ENCODE measurements at places on chromosomes 12 and 14.

DNA sequence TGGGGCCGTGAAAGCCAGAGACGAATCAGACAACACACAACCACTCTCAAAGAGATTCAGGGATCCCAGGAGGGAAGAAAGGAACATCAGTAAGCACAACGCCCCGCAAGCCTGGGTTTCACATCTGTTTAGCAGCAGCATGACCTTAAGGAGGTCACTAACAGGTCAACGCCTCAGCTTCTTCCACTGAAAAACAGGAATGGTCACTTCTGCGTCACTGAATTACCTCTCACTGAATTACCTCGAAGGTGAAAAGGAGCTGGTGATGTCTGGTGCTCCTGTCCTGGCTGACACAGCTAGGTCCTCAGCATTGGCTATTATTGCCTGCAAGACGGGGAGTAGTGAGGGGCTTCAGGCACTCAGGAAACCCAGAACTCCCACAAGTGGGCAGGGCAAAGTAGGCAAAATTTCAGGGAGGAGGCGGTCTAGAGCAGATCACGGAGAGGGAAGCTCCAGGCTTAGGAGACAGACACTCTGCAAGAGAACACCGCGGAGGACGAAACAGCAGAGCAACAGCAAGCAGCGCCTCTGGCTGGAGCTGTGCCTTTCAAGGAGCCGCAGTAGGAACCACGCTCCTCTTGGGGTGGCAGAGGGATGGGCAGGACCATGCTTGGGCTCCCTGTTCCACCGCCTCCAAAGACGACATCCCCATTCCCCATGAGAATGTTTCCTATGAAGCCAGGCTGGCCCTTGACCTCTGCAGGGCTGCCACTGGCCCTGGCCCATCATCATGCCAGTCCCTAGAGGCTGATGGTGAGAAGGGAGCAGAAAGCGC lies 108.4 kb downstream of the SINHCAF start:
- DNase-seq = no peak

DNA sequence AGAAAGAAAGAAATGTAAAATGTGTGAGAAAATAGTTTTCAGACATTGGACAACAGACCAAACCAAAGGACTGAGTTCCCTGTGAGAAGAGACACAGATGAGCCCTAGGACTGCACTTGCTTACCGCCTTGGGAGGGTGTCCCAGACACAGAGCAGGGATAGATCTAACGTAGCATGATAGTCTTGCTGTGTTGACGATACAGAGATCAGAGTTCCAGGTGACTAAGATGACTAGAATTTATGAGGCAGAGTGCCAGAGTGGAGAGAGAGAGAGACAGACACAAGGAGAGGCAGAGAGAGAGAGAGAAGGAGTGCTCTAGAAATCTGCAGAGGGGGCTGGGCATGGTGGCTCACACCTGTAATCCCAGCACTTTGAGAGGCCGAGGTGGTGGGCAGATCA lies 148.2 kb upstream of the LMNTD1 start:
- no peak for DNase-seq

DNA sequence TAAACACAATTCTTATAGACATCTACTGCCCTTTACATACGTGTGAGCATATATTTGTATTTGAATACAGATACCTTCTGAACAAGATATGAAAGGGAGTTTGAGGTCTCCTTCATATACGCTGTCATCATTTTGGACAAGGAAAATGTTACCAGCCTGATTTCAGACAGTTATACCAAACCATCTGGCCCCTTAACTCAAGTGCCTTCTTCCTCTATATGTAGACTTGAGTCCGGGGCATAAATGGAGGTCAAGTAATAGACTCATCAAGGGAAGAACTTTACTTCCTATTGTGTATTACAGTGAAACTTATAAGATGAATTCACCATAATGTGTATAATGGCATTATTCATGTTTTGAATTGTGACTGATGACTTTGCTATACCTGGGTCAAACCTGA lies 52.2 kb downstream of the FAR2 start:
- no peak for DNase-seq

DNA sequence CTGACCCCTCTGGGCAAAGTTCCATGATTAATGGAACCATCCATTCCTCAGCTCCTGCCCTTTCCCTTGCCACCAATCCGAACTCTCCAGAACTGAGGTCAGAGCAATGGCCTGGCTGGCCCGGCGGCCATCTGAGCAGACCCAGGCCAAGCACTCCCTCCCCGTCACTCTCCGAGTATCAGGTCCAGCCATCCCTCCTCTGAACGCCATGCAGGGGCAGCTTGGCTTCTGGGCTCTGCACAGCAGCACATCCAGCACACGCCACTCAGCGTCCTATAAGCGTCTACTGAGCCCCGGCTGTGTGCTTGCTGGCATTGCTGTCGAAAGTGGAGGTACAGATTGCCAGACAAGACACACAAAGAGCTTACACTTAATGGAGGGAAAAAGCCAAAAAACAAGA lies 34.3 kb upstream of the VWF start:
- DNase-seq = no peak

DNA sequence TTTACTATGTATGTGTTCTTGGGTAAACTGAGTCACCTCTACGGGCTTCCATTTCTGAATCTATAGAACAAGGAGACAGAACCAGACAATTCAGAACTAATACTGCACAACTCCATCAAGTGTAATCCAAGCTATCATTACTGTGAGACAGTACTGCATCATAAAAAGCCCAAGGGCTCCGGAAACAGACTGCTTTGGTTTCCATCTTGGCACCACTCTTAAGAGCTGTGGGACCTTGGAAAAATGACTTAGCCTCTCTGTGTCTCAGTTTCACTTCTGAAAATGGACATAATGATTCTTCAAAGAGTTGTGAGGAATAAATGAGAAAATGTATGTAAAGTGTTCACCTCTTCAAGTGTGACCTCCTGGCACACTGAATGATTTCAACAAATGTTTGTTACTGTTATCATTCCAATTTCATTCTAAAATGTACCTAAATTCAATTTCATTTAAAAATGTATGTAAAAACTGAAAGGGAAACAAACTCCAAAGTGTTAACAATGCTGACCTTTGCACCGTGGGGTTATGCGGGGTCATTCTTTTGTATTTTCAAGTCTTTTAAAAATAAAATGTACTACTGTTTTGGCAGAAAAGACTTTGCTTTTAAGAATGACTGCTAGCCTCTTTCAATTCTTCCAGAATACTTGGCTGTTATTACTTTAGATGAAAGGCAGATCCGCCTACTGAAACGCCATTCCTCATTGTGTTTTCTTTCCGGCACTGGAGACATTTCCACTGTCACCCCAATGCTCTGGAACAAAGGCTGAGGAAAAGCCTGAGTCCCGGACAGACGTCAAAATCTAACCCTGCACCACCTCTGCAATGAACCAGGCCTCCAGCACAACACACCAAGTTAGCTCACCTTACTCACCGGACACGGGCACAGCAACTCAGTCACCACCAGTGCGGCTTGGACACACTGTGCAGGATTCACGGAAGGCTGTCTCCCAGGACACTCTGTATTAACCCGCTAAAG lies 62.8 kb downstream of the TMCC3 start:
- DNase-seq = no peak

DNA sequence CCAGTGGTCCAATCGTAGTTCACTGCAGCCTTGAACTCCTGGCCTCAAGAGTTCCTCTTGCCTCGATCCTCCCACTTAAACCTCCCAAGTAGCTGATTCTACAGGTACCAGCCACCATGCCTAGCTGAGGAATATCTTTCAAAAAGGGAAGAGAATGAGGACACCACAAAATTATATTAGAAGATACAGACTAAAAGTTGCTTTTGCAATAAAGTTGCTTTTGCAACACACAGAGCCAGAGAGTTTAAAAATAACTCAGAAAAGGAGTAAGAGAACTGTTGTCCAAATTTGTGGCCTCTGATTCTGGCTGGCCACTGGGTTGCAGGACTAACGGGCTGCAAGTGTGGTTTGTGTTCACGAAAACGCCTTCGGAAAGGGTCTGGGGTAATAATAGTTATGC lies 19.8 kb downstream of the TMEM253 start:
- no peak for DNase-seq

DNA sequence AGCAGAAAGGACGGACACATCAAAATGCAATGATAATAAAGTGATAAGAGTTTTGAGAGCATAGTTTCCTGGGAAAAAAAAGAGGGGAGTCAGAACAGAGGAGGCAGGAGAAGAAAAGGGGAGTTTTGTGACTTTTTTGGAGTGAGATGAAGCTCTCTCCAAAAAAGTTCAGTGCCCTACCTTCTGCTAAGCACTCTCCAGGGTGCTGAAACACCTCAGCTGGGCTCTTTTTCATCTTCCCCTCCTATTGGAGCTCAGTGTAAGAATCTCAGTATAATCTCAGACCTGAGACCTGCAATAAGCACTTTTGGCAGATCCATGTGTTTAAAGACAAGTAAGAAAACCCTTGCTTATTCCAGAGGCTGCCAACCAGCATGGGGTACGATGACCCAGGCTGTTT lies 58.9 kb upstream of the SRRM4 start:
- DNase-seq = no peak

GRCh38 chr12:93039062-93039461 lies 110.0 kb upstream of the EEA1 start:
- DNase-seq = no peak

GRCh38 chr12:44313188-44313587 lies 477.3 kb downstream of the TMEM117 start:
- no peak for DNase-seq

- DNase-seq = no peak
These were observed 158.4 kb upstream of the IGF1 start for GRCh38 chr12:102638777-102639176.

GRCh38 chr12:3718100-3718499 lies 34.8 kb downstream of the CRACR2A start:
- no peak for DNase-seq

- DNase-seq = no peak
These were observed 62.8 kb downstream of the HRK start for GRCh38 chr12:116818341-116818856.

- no peak for DNase-seq
These were observed 77.7 kb downstream of the ETV6 start for GRCh38 chr12:11727133-11727664.

DNA sequence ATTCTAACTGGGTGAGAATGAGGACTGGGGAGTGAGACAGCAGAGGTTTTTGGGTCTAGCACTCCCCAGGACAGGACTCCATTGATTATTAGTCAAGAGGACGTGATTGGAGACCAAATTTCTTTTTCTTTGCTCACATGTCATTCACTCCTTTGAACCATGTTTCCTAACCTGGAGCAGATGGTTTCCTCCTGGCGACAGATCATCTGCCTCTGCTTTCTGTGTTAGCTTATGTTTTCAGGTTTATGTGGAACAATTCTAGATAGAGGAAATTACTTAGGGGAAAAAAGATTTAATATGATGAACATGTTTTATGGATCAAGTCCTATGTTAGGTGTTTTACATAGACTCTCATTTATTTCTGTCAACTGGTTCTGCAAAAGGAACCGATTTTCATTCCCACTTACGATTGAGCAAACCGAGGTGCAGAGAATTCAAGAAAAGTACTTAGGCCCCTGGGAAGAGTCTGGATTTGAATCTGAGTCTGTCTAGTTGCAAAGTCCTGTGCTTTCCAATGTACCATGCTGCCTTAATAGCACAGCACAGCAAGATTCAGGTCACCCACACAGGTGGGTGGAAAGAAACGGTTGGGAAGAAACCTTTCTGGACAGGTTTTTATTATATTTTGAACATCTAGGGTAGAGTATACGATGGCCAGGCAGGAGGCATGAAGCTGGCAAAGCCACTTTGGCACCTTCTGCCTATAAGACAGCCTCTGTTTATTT lies 30.8 kb downstream of the SMOC1 start:
- DNase-seq = no peak

DNA sequence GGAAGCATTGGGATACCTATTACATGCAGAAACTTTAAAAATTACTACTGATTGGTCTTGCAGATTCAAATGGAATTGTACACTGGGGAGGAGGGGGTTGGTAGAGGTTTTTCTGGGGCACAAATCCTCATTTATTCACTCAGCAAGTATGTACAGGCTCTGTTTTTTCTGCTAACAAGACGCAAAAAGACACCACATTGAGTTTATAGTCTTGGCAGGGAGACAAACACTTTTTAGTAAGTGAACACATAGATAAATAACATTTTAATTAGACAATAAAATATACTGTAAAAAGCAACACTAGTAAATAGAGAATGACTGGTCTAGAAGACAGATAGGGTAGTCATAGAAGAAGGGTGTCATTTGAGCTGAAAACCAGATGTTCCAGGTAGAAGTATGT lies 23.8 kb downstream of the GLIPR1L2 start:
- DNase-seq = no peak

DNA sequence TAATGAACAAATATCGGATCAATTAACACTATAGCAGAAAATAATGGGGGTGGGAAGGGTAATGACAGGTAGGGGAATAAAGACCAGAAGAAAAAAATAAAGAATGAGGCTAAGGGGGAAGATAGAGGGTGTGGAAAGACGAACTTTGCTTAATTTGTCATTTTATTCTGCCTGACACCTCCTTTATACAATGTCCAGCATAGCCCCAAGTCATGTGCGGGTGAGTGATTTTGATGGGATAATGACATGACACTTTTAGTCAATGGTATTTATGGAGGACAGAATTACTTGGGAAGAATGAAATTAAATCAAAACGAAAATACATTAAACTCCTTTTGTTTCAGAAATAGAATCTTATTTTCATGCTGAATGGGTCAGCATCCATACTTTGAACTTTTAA lies 20.5 kb upstream of the IFNG-AS1 start:
- no peak for DNase-seq

- DNase-seq = no peak
These were observed 161.2 kb downstream of the DAD1 start for GRCh38 chr14:22427771-22428231.

GRCh38 chr12:43988838-43989560 lies 153.1 kb downstream of the TMEM117 start:
- no peak for DNase-seq

- no peak for DNase-seq
These were observed 116.0 kb downstream of the CACNA1C start for GRCh38 chr12:2168808-2169207.

DNA sequence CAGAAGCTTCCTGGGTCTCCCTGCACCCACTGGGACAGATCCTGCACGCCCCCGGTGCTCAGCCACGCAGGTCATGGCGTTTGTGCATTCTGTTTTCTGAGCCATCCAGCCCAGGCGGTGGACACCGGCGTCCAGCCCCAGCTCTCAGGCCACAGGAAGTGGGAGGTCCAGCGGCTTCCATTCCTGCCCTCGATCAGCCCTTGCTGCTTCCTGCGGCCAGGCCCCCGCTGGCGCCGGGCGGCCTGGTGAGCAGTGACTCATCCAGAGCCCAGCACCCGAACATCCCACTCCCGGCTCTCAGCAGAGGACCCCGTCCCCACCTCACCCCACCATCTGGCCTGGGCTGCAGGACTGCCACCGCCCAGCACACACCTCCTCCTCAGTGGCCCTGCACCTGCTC lies 18.0 kb upstream of the NUDT14 start:
- no peak for DNase-seq

DNA sequence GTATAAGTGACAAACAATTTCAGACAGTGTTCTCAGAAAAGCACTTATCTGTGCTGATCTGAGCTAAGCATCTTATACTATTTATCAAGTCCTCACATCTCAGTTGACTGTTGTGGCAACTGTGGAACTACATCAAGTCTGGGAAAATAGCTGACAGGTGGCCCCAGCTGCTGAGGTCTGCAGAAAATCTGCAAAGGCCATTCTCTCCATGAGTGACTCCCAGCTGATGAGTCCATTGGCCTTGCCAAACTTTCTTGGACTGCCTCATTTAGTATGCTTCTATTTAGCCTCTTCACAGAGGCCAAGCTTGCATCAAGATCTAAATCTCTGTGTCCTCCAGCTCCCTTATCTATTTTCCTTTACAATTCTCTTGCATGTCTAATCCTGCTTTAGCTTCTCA lies 174.5 kb upstream of the RBM19 start:
- no peak for DNase-seq

GRCh38 chr12:52382854-52383253 lies 2.6 kb downstream of the KRT84 start:
- no peak for DNase-seq

- DNase-seq = no peak
These were observed 101.0 kb downstream of the SCN8A start for GRCh38 chr12:51692016-51692415.

Data from activated T-helper 1 cell treated with anti-CD3 and anti-CD28 coated beads, Interleukin-2, amount 50 U/mL, for 16 hours (primary cell).